ENCODE measurements at places on chromosomes 1 and 21. TPM values are rescaled to one million over a fixed set of nuclear protein-coding genes. Genes with fewer than 3 reads are reported as not detected.

DNA sequence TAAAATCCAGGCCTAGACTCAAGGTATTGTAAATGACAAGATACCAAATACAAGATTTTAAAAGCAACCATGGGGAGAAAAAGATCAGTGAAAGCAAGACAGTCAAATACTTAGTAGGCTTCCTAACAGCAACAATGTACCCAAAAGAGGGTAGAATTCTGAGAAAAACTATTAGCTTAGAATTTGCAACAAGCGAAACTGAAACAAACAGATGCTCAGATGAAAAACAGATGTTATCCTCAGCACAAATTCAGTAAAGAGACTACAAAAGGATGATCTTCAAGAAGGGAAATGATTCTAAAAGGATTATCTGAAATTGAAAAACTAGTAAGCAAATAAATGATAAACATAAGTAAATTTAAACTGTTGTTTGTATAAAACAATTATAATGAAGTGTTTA lies 40.0 kb downstream of the PDC start:
- no peaks in the 10 kb centered on the region for H3K27me3 ChIP-seq
- peaks cover 3% of the 10 kb centered on the region for H3K4me1 ChIP-seq
- DNase-seq, result peak; percentile 85
- H3K4me3 ChIP-seq, result peak overlapping the region; percentile 45

GRCh38 chr1:14822493-14822892 lies 224.0 kb downstream of the KAZN start:
- no peak overlapping the region for H3K27ac ChIP-seq
- H3K4me3 ChIP-seq, result no peak overlapping the region
- H3K36me3 ChIP-seq, result no peaks in the 10 kb centered on the region
- no peak for DNase-seq
- no peaks in the 10 kb centered on the region for H3K4me1 ChIP-seq
- no peaks in the 10 kb centered on the region for H3K27me3 ChIP-seq

GRCh38 chr1:12384836-12385456 lies 155.1 kb downstream of the VPS13D start:
- peak overlapping the region; percentile 78 for H3K4me3 ChIP-seq
- peaks cover 49% of the 10 kb centered on the region for H3K4me1 ChIP-seq

GRCh38 chr1:211241071-211241470 lies 18.1 kb upstream of the RCOR3 start:
- no peak for DNase-seq
- H3K4me1 ChIP-seq, result no peaks in the 10 kb centered on the region
- H3K27ac ChIP-seq, result no peak overlapping the region
- H3K27me3 ChIP-seq, result peaks cover 6% of the 10 kb centered on the region
- H3K4me3 ChIP-seq, result no peak overlapping the region
- H3K36me3 ChIP-seq, result no peaks in the 10 kb centered on the region

DNA sequence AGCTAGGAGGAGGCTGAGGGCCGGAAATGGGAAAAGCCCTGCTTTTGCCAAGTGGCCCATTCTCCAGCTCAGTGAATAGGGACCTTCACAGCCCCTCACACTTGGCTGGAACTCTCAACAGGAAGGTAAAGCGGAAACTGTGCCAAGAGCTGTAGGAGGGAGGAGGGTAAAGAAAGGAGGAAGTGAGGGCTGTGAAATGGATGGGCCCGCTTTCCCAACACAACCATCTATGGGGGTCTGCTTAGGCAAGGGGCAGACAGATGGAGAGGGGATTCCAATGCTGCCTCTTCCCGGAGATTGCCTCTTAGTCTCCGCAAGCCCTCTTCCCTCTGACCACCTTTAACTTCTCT lies 5.2 kb downstream of the INKA2 start:
- H3K4me1 ChIP-seq, result peaks cover 14% of the 10 kb centered on the region
- peaks cover 18% of the 10 kb centered on the region for H3K27me3 ChIP-seq
- no peak for DNase-seq
- H3K4me3 ChIP-seq, result no peak overlapping the region

- H3K4me3 ChIP-seq, result no peak overlapping the region
- H3K4me1 ChIP-seq, result no peaks in the 10 kb centered on the region
- no peak for DNase-seq
- H3K27ac ChIP-seq, result no peak overlapping the region
- peaks cover 8% of the 10 kb centered on the region for H3K27me3 ChIP-seq
- no peaks in the 10 kb centered on the region for H3K36me3 ChIP-seq
Observed at GRCh38 chr1:178706432-178706831, 18.6 kb upstream of the RALGPS2 start.

DNA sequence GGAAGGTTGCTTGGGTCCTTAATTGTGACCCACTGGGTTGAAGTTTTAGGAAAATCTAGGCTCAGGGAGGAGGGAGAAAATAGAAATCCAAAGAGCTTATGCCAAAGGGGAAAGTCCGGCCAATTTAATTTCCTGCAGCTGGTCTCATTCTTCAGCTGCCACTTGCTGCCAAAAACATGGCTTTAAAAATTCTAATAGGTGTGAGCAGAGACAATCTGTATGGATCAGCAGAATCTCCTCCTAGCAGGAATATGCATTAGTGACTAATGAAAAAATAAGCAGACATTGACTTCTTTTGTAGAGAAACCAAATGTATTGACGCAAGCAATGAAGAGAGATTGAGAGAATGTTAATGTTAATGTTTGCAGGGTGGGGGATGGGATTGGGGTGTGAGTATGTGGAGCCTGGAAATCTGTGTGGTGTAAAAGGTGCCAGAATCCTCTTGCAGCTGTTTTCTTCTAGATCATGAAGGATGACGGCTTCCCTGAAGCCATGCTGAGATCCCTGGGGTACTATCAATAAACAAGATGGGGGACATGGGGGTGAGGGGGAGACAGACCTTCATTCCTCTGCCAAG lies 35.3 kb downstream of the VWA5B1 start:
- no peak overlapping the region for H3K27ac ChIP-seq
- no peaks in the 10 kb centered on the region for H3K27me3 ChIP-seq
- H3K36me3 ChIP-seq, result no peaks in the 10 kb centered on the region
- no peak overlapping the region for H3K4me3 ChIP-seq

DNA sequence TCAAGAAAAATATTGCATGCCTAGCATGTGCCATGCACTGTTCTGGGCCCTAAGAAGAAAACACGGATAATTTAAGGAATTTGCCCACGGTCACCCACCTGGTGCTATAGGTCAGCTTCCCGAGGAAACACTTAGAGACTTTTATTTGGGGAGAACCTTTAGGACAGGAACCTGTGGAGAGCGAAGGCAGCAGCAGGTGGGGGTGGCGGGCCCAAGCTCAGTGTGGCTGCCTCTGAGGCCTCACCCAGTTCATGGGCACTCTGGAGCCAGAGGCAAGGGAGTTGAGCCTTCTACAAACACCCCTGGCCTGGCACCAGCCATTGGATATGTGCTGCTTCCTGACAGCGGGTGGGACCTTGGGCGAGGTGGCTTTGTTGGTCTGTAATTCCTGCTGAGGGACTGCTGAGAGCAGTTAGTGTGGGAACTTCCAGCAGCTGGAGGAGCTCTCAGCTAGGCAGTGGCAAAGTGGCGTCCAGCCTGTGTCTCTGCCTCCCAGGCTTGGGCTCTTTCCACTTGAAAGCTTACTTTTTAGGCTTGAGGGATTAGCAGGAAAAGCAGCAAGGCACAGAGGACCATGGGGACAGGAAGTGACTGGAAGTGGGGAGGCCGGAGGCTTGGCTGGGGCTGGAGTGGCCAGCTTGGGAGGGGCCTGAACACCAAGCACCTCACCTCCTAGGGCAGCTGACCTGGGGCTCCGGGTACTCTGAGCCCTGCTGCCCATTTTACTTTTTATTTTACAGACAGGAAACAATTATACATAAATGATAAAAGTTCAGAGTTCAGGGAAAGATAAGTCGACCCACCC lies 19.1 kb downstream of the MRPL37 start:
- no peaks in the 10 kb centered on the region for H3K4me1 ChIP-seq
- H3K27me3 ChIP-seq, result no peaks in the 10 kb centered on the region
- no peak overlapping the region for H3K27ac ChIP-seq
- peaks cover 72% of the 10 kb centered on the region for H3K36me3 ChIP-seq
- DNase-seq, result no peak

The NBPF6 gene
- total RNA-seq, result not detected

- H3K4me1 ChIP-seq, result no peaks in the 10 kb centered on the region
- no peaks in the 10 kb centered on the region for H3K27me3 ChIP-seq
- H3K36me3 ChIP-seq, result no peaks in the 10 kb centered on the region
- H3K27ac ChIP-seq, result no peak overlapping the region
Observed at GRCh38 chr21:40466893-40467483, 380.0 kb downstream of the DSCAM start.

DNA sequence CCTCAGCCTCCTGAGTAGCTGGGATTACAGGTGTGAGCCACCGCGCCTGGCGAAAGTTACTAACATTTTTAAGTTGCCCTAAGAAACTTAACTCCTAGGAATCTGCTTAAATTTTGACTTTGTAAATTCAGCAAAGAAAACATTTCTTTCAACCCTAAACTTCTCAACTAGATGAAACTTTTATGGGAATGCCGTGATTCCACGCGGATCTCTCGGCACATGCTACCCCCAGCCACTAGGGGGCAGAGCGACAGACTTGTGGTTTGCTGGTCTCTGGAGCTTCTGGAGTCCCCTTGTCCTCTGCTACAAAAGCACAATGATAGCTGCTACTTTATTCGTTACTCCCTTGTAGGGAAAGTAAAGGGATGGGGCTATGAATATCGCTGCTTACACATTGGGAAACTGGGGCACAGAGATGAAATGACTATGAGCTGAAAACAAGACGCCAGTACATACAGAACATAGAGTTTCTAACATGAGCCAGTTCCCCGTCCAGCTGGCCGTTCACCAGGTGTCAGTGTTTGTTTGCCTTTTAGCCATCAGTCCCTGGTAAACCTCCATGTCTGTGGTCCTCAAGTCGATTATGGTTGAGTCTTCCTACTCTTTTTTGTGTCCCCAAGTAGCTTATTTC lies 114.7 kb downstream of the PBX1 start:
- no peaks in the 10 kb centered on the region for H3K27me3 ChIP-seq
- no peaks in the 10 kb centered on the region for H3K4me1 ChIP-seq
- DNase-seq, result no peak
- no peak overlapping the region for H3K27ac ChIP-seq
- H3K4me3 ChIP-seq, result no peak overlapping the region
- H3K36me3 ChIP-seq, result no peaks in the 10 kb centered on the region

Measured in CD4-positive, CD25-positive, alpha-beta regulatory T cell (primary cell).